Activated CD4-positive, alpha-beta T cell treated with anti-CD3 and anti-CD28 coated beads, Interleukin-2, amount 50 U/mL, for 1 hour (primary cell): ENCODE measurements at places on chromosomes 1 and 21.

DNA sequence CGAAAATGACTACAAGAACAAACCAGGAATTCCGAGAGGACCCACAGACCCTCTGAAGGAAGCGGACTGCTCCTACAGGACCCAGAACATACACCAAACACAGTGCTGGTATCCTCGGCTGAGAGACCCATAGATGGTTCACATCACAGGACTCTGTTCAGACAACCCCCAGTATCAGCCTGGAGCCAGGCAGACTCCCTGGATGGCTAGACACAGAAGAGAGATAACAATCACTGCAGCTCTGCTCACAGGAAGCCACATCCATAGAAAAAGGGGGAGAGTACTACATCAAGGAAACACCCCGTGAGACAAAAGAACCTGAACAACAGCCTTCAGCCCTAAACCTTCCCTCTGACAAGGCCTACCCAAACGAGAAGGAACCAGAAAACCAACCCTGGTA lies 434.0 kb upstream of the NR5A2 start:
- DNase-seq = no peak

DNA sequence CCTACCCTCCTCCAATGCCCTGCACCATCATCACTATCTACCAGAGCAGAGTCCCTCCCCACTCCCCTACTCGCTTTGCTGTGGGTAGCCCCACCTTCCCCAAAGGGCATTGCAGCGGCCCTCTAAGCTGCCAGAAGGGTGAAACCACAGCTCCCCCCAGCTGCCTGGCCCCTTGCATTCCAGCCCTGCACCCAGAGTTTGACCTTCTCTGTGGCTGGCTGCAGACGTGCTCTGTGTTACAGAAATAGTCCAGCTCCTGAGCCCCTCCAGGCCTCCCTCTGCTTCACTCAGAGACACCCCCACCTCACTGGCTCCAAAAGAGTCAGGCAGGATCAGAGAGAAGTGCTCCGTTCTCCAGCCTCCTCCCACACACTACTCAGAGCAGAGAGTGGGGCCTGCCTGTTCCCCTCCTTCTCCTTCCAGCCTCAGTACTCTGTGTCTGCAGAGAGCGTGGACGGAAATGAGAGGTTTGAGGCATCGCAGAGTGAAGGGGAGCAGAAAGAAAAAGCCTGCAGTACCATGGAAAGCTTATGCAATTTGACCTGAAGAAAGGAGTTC lies 63.2 kb downstream of the PLEKHA6 start:
- no peak for DNase-seq

DNA sequence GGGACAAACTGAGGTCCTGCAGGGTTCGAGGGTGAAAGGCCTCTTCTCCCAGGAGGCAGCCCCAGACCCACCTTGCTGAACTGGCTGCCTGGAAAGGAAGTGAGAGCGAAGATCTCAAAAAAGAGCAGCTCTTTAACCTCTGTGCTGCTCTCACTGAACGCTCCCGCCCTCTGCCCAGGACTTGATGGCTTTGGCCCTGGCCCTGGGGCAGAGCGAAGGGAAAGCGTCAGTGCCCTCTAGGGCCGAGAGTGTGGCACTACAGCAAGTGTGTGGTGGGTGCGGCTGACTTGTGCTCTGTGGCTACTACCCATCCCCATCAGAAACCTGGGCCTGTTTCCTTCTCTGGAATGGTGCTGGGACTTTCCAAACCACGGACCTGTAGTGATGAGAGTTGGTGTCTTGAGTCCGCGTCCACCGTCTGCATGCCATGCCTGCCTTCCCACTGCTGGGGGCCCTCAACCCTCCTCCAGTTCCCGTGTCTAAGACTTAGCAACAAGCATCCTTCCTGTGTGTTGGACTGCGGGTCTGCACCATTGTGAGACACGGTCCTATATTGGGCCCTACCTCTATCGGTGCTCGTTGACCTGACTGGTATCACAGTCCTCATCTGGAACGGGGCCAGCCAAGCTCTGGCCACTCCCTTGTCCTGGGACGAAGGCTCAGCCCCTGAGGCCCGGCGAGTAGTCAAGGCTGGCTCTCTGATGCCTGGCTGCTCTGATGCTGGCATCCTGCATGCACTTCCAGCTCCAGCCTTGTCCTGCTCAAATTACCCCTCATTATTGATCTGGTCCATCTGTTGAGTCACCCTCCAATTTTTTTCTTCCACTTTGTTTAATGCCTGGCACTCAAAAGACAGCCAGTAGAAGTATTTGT lies 180.3 kb downstream of the DISC1 start:
- peak; percentile 5 for DNase-seq

DNA sequence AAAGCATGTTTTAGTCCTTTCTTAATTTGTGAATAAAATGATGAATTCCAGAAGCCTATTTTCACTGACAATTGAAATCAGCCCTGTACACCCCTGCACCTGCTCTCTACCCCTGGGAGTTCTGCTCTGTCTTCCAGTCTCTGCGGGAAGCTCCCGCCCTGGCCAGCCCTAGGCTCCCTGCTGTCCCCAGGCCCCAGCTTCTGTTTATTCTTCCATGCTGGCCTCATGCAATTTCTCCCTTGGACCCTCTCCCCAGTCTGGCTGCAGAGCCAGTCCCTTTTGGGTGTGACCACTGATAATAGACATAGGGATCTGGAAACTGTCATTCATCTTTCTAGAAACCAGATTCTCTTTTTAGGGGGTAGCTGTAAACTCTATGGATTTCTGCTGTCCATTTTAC lies 258.6 kb downstream of the GRIK3 start:
- DNase-seq = no peak

GRCh38 chr21:43590194-43590593 lies 69.1 kb downstream of the HSF2BP start:
- no peak for DNase-seq

DNA sequence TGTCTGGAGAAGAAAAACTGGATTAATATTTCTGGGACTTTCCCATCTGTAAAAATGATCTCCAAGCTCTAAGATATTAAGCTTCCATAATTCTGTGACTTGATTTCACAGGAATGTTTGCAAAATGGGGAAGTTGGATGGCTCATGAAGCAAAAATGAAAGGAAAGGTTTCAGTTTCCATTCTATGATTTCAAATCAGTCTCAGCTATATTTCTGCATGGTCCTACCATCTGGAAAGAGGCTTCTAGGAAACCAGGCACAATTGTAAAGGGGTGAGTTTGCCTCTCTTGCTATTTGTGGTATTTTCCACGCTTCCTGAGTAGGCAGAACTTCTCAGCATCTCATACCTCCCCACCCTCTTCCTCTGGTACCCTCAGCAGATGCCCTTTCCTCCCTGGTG lies 22.4 kb upstream of the ACTN2 start:
- DNase-seq = no peak

- no peak for DNase-seq
These were observed 96.7 kb downstream of the GALNT2 start for GRCh38 chr1:230163719-230164118.

GRCh38 chr1:92442351-92442750 lies 44.4 kb downstream of the GFI1 start:
- no peak for DNase-seq
